ENCODE measurements at places on chromosomes 7 and 10.

DNA sequence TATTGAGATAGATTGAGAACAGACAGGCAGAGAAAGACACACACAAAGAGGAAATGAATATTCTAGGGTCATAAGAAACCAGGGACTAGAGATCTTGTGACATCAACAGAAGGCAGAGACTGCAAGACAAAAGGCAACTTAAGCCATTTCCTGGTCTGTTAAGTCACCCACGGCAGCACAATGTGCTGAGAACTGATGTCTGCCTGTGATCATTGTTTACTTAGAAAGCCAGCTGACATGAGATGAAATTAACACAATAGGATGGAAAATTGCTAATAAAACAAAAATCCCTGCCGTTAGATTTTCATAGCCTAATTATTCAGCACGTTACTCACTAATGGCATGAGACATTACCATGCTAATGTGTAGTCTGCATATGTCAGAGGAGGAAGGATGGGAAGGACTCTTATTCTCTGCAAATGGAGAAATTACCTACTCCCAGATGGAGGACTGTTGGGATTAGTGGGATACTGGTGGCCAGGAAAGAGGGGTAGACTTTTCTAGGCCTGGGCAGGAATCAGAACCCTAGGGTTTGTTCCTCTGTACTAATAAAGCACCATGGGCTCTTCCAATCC is 191.3 kb upstream of the PODXL start:
- no peak for DNase-seq

- DNase-seq, result no peak
These were observed 321.3 kb downstream of the SEMA3D start for GRCh38 chr7:84865560-84865959.

- DNase-seq, result no peak
These were observed 2.3 kb downstream of the ERLIN1 start for GRCh38 chr10:100183481-100183880.

- no peak for DNase-seq
These were observed 56.3 kb upstream of the FAM3C start for GRCh38 chr7:121452389-121452788.

DNA sequence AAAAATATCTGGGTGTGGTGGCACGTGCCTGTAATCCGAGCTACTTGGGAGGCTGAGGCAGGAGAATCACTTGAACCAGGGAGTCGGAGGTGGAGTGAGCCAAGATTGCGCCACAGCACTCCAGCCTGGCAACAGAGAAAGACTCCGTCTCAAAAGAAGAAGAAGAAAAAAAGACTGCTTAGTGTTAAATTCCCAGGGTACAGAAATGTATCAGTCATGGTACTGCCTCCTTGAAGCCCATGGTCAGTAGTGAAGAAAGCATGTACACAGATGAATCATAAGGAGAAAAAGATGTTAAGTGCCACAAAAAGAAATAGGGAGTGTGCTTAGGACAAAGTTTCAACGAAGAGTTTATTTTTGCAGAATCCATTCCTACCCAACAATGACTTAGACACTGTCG is 62.5 kb upstream of the KMT2E start:
- DNase-seq, result no peak

- DNase-seq, result no peak
These were observed at the start of gene STAMBPL1 for GRCh38 chr10:88879534-88880281. Gene STAMBPL1, plus strand, starts transcription at chr10:88880245. Its CDS starts 21,464 bp downstream, at chr10:88901709.

- no peak for DNase-seq
These were observed 11.5 kb downstream of the FOXL3 start for GRCh38 chr7:301291-302053.

DNA sequence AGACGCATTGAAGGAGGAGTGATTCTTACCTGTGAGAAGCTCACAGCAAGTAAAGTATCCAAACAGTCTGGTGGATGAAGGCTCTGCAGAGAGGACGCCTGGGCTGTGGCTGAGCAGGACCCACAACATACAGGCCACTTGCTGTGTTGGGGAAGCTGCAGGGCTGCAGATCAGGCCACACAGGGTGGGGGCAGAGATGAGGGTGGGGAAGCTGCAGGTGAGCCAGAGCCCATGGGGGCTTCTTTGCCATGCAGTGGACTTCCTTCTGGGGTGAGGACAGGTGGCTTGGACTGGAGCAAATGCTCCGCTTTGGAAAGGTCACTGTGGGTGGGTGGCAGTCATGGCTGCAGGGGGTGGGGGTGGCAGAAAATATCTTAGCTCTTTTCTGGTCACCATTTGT is 214.8 kb downstream of the GLRX3 start:
- no peak for DNase-seq

GRCh38 chr7:112176241-112176640 is 30.0 kb downstream of the DOCK4 start:
- no peak for DNase-seq

- no peak for DNase-seq
These were observed 10.5 kb upstream of the ZMIZ2 start for GRCh38 chr7:44738051-44738723.

GRCh38 chr10:93456480-93456879 is 25.7 kb downstream of the MYOF start:
- DNase-seq, result no peak

DNA sequence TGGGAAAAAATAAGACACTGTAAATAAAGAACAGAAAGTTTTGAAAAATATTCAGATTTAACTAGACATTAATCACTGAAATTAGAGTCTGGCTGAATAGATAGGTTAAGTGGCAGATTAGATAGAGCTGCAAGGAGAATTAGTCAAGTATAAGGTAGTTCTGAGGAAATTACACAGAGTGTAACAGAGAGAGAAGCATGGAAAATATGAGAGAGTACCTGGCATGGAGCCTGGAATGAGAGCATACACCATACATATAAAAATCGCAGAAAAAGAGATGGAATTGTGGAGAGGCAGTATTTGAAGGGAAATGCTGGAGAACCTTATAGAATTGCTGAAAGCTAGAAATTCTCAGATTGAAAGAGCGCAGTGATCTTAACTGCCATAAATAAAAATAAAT is 46.9 kb downstream of the ZNRF2 start:
- no peak for DNase-seq

GRCh38 chr10:69088471-69088769 is 517 bp downstream of the SRGN start:
- DNase-seq, result no peak

DNA sequence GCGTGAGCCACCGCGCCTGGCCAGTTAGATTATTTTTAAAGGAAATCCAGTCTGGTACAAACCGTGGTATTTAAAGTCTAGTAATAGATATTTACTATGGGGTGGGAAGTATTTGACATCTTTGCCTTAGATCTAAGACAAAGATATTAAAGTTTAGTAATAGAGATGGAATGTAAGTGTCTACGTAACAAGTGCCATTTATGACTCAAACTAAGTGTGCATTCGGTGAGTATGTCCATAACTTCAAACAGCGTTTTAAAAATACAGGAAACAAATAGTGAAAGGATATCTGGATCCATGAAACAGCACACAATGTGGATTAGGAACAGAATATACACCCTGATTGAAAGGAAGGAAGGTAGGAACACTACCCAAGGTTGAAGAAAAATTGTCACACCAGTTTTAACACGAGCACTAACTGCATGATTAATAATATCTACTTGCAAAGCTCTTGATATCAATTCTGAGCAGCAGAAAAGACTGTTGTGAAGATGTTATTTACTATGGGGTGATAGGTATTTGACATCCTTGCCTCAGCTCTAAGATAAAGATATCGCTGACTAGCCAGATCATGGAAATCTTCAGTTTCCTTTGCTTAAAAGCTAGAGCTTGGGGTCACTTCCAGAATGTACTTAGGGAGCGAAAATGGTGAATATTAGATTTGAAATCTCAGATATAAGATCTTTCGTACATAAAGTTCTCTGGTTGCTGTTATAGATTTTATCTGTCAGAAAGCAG is 48.7 kb downstream of the EPC1 start:
- DNase-seq, result peak; percentile 40

GRCh38 chr7:5636446-5636835 is 145.0 kb downstream of the RNF216 start:
- DNase-seq, result no peak

GRCh38 chr7:130938661-130939060 is 204.7 kb upstream of the KLF14 start:
- no peak for DNase-seq

GRCh38 chr7:158734861-158735260 is 30.3 kb upstream of the NCAPG2 start:
- no peak for DNase-seq

DNA sequence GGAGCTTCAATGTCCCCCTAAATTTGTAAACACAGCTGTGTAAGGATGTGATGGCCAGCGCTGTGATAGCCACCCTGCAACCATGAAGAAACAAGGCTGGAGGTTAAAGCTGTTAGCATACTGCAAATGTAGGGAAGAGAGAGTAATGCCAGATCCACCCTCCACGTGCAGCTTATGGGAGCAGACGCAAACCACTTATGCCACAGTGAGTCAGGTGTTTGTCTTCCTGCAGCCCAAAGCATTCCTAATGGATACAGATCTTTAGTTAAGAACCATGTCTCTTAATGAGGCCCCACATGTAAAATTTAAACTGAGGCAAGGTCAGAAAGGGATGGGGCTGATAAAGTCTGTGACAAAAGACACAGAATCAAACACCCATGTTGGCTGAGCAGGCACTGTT is 13.6 kb upstream of the MYL7 start:
- no peak for DNase-seq

- no peak for DNase-seq
These were observed 495.2 kb downstream of the PLXNA4 start for GRCh38 chr7:132080967-132081668.

GRCh38 chr10:30510932-30511700 is 77.1 kb downstream of the MAP3K8 start:
- DNase-seq, result no peak

- DNase-seq, result no peak
These were observed 28.0 kb downstream of the MICU1 start for GRCh38 chr10:72597897-72598296.

GRCh38 chr7:121621937-121622336 is 225.8 kb upstream of the FAM3C start:
- DNase-seq, result no peak

GRCh38 chr7:134009314-134010110 is 117.6 kb upstream of the LRGUK start:
- DNase-seq, result no peak

GRCh38 chr7:116806046-116806944 is 56.1 kb upstream of the CAPZA2 start:
- DNase-seq, result no peak

GRCh38 chr10:47418321-47418720 is 34.2 kb upstream of the ZNF488 start:
- no peak for DNase-seq

DNA sequence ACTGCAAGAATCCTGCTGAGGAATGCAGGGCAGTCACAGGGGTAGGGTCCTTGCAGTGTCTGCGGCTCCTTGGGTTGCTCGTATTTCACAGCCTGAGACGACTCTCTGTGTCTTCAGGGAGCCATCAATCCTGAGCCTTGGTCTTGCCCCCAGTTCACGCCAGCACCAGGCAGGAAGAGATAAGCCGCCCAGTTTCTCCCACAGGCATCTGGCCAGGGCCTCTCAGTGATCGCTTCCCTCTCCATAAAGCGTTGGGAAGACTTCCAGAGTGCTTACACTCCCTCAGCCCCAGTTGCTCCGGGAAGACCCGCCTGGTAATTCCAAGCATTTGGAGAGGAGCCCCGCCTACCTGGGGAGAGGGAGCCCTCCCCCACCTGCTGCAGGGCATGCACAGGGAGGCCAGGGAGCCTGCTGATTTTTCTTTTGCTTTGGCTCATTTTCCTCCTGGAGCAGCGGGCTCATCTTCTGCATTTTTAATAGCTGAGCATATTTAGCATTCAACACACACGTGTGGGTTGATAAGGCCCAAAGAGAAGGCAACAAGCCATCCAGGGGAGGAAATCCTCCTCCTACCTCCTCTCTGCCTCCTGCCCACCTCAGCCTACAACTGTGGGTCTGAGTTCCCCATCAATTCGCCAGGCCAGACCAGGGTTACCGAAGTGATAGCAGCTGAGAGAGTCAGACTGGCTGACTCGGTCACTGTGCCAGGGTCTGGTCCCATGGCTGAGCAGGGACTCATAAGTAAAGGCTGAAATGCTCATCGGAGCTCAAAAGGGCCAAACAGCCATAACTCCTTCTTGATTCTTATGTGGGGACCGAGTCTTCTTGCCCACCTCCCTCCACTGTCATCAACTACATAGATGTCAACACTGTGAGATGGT is 74.4 kb upstream of the EFCAB10 start:
- DNase-seq, result no peak

- peak; percentile 8 for DNase-seq
These were observed 459 bp downstream of the CYCS start for GRCh38 chr7:25124465-25125136.

DNA sequence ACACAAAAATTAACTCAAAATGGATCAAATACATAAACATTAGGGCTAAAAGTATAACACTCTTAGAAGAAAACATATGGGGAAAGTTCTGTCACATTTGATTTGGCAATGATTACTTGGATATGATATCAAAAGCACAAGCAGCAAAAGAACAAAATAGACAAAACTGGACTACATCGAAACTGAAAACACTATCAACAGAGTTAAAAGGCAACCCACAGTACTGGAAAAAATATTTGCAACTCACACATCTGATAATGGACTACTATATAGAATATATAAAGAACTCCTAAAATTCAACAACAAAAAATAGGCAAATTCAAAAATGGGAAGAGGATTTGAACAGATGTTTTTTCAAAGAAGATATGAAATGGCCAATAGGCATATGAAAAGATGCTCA is 51.0 kb downstream of the COA1 start:
- DNase-seq, result no peak

Data from HS-27A (cell line).